ENCODE measurements at places on chromosomes 4 and X. TPM values are rescaled to one million over a fixed set of nuclear protein-coding genes. Genes with fewer than 3 reads are reported as not detected.

The TMEM144 gene
- 1.8 TPM for total RNA-seq

DNA sequence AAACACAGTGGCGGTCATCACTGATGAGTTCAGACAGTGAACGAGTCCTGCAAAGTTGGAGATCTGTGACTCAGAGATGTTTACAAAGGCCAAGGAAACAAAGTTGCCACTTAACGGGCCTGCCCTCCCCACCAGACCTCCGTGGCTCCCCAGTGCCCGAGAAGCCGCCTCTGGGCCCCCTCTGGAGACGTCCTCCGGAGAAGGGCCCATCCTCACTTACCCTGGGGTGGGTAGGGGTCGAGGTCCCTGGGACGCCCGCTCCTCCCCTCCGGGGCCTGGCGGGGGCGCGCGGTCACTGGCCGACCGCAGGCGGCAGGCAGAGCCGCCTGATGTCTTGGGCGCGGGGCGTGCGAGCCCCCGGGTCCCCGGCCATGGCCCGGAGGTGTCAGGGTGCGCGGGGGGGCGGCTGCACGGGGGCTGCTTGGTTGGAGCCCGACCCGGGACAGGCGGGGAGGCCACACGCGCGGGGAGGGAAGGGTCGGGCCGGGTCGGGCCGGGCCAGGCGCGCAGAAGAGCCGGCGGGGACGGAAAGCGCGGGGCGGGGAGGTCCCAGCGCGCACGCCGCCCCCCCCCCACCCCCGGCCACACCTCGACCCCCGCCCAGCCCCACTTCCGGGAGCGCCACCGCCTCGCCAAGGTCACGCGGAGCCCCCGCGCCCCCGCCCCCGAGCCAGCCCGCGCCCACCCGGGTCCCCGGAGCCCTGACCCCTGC, 529 bp downstream of the DHRSX start:
- peak; percentile 40 for DNase-seq

The HMGB2 gene
- 153 TPM for total RNA-seq

- no peak for DNase-seq
These were observed 99.8 kb upstream of the H2AZ1 start for GRCh38 chr4:100049872-100050271.

- no peak for DNase-seq
These were observed 202.7 kb downstream of the SPRY1 start for GRCh38 chr4:123599061-123599919.

The CT55 gene
- 0.87 TPM for total RNA-seq

DNA sequence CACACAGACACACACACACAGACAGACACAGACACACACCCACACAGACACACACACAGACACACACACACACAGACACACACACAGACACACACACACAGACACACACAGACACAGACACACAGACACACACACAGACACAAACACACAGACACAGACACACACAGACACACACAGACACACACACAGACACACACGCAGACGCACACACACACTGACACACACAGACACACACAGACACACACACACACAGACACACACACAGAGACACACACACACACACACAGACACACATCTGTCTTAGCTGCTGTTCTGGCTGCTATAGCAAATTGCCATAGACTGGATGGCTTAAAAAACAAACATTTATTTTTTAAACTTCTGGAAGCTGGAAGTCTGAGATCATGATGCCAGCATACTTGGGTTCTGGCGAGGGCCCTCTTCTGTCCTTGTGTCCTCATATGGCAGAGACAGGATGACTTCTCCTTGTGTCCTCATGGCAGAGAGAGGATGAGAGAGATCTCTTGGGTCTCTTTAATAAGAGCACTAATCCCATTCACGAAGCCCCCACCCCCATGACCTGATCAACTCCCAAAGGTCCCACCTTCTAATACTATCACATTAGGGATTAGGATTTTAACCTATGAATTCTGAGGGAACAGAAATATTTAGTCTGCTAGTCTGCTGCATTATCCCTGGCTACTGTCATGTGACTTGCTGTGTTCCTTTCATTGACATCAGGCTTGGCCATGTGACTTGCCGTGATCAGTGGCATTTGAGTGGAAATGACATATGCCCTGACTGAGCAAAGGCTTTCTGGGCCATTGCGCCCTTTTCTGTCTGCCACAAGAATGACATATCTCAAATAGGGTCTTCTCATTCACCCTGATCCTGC, 32.7 kb upstream of the RASGEF1B start:
- DNase-seq, result no peak

- no peak for DNase-seq
These were observed 31.0 kb downstream of the TMEM131L start for GRCh38 chr4:153497091-153497531.

The KLKB1 gene
- 0.17 TPM for total RNA-seq

GRCh38 chrX:85493821-85494220, 114.4 kb upstream of the POF1B start:
- DNase-seq, result no peak

DNA sequence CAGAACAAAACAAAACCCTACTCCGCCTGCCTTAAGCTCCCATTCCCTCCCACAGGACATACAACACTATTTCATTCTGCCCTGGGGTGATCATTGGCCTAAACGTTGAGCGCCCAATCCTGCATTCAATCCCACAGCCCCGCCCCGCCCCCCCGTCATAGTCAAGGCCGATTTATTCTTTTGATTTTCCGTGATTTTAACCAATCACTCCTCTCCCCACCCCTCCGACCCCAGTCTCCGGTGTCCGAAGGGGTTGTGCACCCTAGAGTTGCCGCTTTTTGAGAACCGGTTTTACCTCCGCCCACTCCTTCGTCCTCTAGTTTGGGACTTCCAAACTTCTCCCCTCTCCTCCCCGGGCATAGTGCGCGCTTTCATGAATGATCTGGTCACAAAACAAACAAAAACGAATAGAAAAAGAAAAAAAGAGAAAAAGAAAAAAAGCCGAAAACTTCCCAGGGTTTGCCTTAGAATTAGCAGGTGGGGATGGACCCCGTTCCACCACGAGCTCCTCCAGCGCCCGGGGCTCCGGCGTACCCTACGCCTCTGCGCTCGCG, 446 bp upstream of the UBE2A start:
- DNase-seq, result no peak

The NALF2 gene
- total RNA-seq, result not detected

DNA sequence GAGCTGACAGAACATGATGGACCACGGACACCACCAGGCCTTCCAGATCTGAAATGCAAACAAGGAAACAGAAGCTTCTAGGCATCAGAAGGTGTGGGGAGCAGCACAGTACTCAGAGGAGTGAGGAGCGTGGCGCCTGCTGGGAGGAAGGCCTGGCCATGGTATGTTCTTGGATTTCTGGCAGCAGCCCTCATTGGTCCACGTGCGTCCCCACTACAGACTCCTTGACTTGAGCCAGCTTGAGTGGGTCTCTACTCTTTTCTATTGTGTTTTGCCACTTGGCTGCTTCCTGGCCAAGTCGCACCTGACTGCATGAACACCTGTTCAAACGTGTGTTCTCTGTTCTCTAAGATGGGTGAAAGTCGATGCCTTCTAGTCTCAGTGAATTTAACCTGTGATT, 18.0 kb downstream of the ZNF275 start:
- DNase-seq, result no peak

- no peak for DNase-seq
These were observed 48.5 kb upstream of the ATOH1 start for GRCh38 chr4:93780080-93780479.

DNA sequence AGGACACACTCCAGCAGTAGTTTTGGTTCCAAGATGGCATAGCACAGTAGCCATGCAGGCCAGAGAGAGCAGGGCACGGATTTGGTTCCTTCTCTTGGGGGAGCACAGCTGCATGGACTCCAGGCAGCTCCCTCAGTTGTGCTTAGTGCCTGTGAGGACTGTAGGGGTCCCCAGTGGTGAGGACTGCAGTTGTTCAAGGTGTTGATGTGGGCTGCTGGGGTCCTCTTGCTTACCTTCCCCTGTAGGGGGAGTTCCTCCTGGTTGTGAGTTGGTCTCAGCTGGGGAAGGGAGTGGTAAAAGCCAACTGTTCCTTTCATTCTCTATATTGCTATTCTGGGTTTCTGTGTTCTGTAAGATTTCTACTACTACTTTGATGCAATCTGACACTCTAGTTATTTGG, 606.5 kb downstream of the MAGEB5 start:
- no peak for DNase-seq

DNA sequence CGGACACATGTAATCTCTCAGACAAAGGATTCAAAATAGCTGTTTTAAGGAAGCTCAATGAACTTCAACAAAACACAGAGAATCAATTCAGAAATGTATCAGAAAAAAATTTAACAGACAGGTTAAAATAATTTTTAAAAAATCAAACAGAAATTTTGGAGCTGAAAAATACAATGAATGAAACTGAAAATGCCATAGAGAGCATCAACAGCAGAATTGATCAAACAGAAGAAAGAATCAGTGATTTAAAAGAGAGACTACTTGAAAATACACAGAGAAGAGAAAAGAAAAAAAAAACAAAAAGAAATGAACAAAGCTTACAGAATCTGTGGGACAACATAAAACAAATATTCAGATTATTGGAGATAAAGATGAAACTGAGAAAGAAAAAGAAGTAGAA, 118.8 kb upstream of the GYPA start:
- no peak for DNase-seq

GRCh38 chr4:126512979-126513378, 1119.8 kb upstream of the INTU start:
- no peak for DNase-seq

The DCK gene
- total RNA-seq, result 38.2 TPM

DNA sequence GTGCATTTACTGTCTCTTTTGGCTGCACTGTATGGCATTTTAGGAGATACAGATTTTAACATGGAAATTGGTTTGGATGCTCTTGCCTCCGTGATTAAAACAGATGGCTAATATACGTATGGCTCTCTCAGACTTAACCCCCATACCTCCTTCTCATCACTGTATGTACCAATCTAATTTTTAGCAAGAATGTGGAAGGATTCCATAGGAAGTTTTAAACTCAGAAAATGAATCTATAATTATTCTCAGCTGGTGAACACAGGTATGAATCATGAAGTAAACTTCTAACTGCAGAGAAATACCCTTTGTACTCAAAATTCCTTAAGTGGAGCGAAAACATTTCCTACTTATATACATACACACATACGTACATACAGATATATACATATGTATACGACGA, 210.5 kb upstream of the NEIL3 start:
- DNase-seq, result no peak

GRCh38 chrX:2788980-2789379, 37.1 kb downstream of the XG start:
- no peak for DNase-seq

- DNase-seq, result no peak
These were observed 31.6 kb upstream of the MRFAP1 start for GRCh38 chr4:6608758-6609414.

GRCh38 chr4:147969573-147970385, 237.9 kb downstream of the ARHGAP10 start:
- DNase-seq, result no peak

The ARHGEF6 gene
- total RNA-seq, result 8.0 TPM

The SPACA5B gene
- total RNA-seq, result not detected

DNA sequence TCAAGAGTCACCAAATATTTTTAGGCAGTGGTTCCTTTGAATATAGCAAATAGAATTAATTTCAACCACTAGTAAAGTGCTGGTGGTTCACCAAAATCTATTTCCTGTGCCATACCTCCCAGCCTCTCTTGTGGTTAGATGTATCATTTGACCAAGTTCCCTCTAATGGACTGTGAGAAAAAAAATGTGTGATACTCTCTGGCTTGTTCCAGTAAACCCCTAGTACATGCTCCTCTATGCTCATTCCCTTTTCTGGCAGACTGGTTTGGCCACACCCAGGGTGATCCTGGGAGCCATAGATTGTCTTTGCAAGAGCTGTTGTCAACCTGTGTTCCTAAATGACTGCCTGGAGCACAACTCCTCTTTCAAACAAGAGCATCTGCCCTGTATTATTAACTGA, 109.5 kb downstream of the FRAS1 start:
- DNase-seq, result peak; percentile 14

GRCh38 chr4:2186865-2187172, 55.1 kb downstream of the HAUS3 start:
- DNase-seq, result no peak

GRCh38 chr4:120749445-120750151, 172.9 kb downstream of the PRDM5 start:
- no peak for DNase-seq

DNA sequence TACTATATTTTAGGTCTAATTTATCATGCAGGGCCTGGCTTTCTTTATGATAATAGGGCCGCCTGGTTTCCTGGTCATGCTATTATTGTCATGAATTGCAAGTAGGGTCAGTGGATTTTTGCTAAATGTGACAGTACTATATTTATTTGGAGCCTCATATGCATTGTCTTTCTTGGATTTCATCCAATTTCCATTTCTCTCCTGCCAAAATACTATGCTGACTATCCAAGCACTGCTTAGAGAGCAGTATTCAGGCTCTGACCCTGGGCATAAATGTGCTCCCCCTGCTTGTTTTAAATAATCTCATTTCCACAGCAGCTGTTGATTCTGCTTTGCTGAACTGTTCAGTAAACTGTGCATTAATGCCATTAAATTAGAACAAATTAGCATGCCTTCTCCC, 269.3 kb downstream of the GPM6A start:
- no peak for DNase-seq

- DNase-seq, result no peak
These were observed 24.4 kb downstream of the RELL1 start for GRCh38 chr4:37661772-37662171.

GRCh38 chrX:20479048-20479447, 212.3 kb upstream of the RPS6KA3 start:
- DNase-seq, result no peak

GRCh38 chr4:140277576-140277975, 95.9 kb upstream of the SCOC start:
- no peak for DNase-seq

GRCh38 chr4:105858466-105859040, 36.7 kb upstream of the NPNT start:
- DNase-seq, result no peak

GRCh38 chr4:67234296-67234695, 311.0 kb downstream of the CENPC start:
- DNase-seq, result no peak

The CLDN2 gene
- not detected for total RNA-seq

- DNase-seq, result no peak
These were observed 1.8 kb upstream of the GPM6A start for GRCh38 chr4:175813821-175814220.

The AGA gene
- total RNA-seq, result 71.4 TPM

The CRMP1 gene
- 37.7 TPM for total RNA-seq

- no peak for DNase-seq
These were observed 32.2 kb downstream of the ATG4A start for GRCh38 chrX:108123591-108124366.

DNA sequence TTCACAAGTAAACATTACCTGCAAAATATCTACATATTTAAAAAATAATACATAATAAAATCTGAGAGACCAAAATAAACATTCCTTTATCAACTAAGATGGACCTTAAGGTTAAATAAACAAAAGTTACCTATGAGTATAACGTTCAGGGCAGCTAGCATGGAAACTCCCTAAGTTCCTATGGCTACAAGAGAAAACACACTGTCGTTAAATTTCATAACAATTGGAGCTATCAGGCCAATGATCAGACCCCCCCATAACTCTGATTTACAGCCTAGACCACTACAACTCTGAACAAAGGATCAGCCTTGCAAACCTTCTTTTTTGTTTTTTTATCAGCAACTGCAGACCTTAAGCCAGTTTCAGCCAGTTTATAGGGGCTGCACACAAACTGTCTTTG, 1418.4 kb downstream of the PCDH18 start:
- no peak for DNase-seq

All from H4 (cell line).